ENCODE measurements at places on chromosomes 13 and 19. TPM values are rescaled to one million over a fixed set of nuclear protein-coding genes. Genes with fewer than 3 reads are reported as not detected.

DNA sequence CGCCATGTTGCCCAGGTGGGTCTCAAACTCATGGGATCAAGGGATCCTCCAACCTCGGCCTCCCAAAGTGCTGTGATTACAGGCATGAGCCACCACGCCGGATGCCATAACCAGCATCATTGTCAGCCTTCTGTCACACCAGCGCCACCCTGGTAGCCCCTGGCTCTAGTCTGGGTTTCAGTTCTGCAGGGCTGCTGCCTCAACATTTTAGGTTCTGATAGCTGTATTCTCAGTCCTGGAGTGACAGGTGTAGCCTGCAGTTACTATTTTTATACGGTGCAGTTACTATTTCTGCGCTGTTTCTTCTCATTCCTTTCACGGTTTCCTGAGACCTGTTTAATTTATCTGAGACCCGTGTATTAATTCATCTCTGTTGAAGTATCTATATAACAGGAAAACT is 57.1 kb downstream of the TRPM4 start:
- no peak overlapping the region for H3K27ac ChIP-seq
- H3K4me1 ChIP-seq, result peaks cover 7% of the 10 kb centered on the region
- no peaks in the 10 kb centered on the region for H3K36me3 ChIP-seq
- no peak for DNase-seq
- peaks cover 2% of the 10 kb centered on the region for H3K27me3 ChIP-seq
- no peak overlapping the region for H3K4me3 ChIP-seq

DNA sequence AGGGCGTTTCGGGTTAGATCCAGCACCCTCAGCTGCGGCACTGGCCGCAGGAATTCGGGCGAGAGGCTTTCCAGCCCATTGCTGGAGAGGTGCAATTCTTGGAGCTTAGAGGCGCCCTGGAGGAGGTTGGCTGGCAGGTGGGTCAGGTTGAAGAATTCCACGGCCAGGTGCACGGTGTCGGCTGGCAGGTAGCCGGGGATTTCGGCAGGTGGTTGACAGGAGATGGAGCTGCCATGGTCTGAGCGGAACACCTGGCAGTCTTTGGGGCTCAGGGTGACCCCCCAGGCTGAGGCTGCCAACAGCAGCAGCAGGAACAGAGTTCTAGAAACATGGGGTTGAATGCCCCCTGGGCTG is 1.3 kb downstream of the LRG1 start:
- H3K27me3 ChIP-seq, result peaks cover 7% of the 10 kb centered on the region
- DNase-seq, result no peak
- no peaks in the 10 kb centered on the region for H3K36me3 ChIP-seq
- H3K4me1 ChIP-seq, result peaks cover 16% of the 10 kb centered on the region
- H3K4me3 ChIP-seq, result no peak overlapping the region
- no peak overlapping the region for H3K27ac ChIP-seq

The EXOC3L2 gene
- total RNA-seq, result not detected

- H3K27ac ChIP-seq, result peak overlapping the region; percentile 92
- DNase-seq, result no peak
- H3K4me3 ChIP-seq, result peak overlapping the region; percentile 84
- H3K36me3 ChIP-seq, result peaks cover 13% of the 10 kb centered on the region
- H3K4me1 ChIP-seq, result peaks cover 47% of the 10 kb centered on the region
- H3K27me3 ChIP-seq, result no peaks in the 10 kb centered on the region
These were observed 820 bp downstream of the EID2 start for GRCh38 chr19:39539165-39539517.

- H3K27ac ChIP-seq, result peak overlapping the region; percentile 87
- peak overlapping the region; percentile 80 for H3K4me3 ChIP-seq
- DNase-seq, result peak; percentile 97
- H3K27me3 ChIP-seq, result no peaks in the 10 kb centered on the region
These were observed 406 bp upstream of the NUMBL start for GRCh38 chr19:40690693-40691420.

The BEST2 gene
- not detected for total RNA-seq

The ADGRE3 gene
- total RNA-seq, result 0.30 TPM

The METTL21C gene
- total RNA-seq, result not detected

The ZNF177 gene
- total RNA-seq, result 1.0 TPM

DNA sequence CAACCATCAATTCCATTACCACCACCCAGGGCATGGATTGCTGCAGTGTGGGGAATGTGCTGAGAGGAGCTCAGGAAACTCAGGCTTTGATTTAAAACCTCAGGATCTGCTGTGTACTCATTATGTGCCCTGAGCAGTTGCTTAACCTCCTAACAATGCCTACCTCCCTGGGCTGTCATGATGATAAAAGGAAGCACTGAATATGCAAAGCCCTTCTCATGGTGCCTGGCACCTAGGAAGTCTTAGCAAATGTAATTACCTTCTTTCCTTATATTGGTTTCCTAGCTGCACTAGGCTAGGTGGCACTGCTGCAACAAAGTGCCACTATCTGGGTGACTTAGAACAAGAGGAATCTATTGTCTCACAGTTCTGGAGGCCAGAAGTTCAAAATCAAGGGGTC is 62.2 kb downstream of the KCTD12 start:
- no peak for DNase-seq
- no peaks in the 10 kb centered on the region for H3K27me3 ChIP-seq
- no peaks in the 10 kb centered on the region for H3K36me3 ChIP-seq
- peaks cover 6% of the 10 kb centered on the region for H3K4me1 ChIP-seq
- H3K27ac ChIP-seq, result no peak overlapping the region
- H3K4me3 ChIP-seq, result no peak overlapping the region

DNA sequence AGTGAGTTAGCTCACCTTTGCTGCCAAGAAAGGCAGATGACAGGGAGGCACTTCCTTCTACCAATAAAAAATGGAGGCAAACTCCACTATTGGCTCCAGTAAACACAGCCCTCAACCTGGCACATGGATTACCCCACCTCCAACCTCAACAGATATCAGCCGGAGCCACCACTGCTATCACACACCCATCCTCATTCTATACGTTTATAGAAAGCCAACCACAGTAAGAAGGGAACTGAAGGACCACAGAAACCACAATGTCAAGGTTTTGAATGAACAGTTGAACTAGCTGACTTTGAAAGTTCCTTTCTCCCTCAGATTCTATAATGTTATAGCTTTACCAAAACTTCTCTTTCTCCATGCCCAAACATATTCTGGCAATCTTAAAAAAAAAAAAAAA is 526.2 kb downstream of the UQCRFS1 start:
- H3K4me1 ChIP-seq, result no peaks in the 10 kb centered on the region
- no peaks in the 10 kb centered on the region for H3K27me3 ChIP-seq
- no peak for DNase-seq
- no peak overlapping the region for H3K27ac ChIP-seq
- H3K4me3 ChIP-seq, result no peak overlapping the region

All from activated CD4-positive, alpha-beta T cell treated with anti-CD3 and anti-CD28 coated beads for 36 hours (primary cell).